ENCODE measurements at places on chromosomes 16 and 17.
A peak's percentile ranks its signal among the peaks of the same experiment; 100 is the strongest.

DNA sequence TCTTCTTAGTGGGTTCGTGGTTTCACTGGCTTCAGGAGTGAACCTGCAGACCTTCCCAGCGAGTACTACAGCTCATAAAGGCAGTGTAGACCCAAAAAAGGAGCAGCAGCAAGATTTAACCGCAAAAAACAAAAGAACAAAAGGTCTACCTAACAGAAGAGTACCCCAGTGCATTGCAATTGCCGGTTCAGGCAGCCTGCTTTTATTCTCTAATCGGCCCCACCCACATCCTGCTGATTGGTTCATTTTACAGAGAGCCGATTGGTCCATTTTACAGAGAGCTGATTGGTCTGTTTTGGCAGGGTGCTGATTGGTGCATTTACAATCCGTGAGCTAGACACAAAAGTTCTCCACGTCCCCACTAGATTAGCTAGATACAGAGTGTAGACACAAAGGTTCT, 2.0 kb upstream of the ARRB2 start:
- DNase-seq = no peak

GRCh38 chr17:8572764-8573163, 57.8 kb downstream of the MYH10 start:
- no peak for DNase-seq

DNA sequence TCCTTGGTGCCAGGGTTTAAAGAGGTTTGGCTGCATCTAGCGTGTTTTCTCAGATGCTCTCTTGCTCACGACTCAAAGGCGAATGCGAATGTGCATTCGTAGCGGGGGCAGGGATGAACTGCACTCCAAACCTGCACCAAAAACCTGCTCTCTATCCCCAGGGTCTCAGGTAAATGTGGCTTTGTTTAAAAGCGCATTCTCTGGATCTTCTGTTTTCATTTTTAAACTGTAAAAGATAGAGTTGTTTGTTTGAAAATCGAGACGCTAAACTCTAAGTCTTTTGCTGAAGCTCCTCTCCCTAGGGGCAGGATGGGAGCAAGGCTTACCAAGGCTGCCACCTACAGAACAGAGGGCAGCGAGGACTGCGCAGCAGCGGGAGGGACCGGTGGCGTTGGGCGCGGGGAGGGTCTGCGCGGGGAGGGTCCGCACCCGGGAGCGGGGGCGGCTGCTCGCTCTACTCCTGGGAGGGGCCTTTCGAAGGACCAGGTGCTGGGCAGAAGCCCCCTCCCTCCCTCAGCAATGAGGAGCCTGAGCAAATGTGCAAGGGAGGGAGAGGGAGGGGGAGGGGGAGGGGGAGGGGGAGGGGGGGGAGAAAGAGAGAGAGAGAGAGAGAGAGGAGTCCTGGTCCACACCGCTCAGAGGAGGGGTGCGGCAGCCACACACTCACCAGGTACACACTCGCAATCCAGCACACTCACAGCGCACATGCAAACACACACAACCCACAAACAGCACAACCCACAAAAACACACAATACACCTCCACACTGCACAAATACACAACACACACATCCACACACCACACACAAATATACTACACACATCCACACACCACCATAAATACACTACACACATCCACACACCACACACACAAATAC, 142.8 kb downstream of the GRIN2A start:
- DNase-seq = no peak

DNA sequence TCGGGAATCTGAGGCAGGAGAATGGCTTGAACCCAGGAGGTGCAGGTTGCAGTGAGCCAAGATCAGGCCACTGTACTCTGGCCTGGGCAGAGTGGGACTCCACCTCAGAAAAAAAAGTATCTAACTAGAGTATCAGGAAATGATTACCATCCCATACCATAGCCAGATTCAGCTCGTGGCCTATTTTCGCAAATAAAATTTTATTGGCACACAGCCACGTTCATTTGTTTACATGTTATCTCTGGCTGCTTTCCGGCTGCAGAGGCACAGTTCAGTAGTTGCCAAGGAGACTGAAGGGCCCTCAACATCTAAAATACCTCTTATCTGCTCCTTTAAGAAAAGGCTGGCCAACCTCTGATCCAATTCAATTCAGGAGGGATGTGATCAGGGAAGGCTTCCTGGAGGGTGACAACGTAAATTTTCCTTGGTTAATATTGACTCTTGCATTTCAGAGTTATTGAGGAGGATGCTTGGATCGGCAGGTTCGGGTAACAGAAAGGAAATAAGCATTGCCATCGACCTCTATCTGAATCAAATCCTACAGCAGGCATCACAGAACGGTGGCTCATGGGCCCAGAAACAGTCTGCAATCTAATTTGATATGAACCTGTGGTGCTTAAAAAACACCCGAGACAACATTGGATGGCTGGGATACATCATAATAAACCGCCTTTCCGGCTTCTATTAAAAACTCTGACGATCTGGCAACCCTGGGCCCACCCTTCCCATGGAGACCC, 73.8 kb downstream of the XYLT1 start:
- DNase-seq = peak; percentile 8

DNA sequence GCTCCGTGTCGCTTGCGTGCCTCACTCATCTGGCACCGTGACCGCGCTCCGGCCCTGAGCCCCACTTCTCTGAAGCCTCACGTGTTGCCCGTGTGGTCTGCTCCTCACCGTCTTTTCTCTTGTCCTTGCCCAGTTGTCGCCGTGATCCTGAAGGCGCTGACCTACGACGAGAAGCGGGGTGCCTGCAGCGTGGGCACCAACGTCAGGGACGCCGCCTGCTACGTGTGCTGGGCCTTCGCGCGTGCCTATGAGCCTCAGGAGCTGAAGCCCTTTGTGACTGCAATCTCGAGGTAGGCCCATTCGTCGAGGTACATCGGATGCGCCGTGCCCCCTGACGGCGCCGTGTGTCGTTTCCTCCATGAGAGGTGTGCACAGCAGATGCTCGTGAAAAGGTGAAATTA, 30.3 kb upstream of the ZNF750 start:
- DNase-seq = no peak

- DNase-seq = no peak
Measured at GRCh38 chr17:29933379-29933778, 3.4 kb upstream of the SSH2 start.

DNA sequence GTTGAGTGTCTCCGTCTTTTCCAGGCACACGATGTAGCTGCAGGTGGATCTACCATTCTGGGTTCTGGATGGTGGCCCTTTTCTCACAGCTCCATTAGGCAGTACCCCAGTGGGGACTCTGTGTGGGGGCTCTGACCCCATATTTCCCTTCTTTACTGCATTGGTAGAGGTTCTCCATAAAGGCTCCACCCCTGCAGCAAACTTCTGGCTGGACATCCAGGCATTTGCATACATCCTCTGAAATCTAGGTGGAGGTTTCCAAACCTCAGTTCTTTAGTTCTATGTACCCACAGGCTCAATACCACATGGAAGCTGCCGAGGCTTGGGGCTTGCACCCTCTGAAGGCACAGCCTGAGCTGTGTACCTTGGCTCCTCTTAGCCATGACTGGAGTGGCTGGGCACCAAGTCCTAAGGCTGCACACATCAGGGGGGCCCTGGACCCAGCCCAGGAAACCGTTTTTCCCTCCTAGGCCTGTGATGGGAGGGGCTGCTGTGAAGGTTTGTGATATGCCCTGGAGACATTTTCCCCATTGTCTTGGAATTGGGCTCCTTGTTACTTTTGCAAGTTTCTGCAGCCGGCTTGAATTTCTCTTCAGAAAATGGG, 14.0 kb downstream of the ABCC1 start:
- DNase-seq = no peak

DNA sequence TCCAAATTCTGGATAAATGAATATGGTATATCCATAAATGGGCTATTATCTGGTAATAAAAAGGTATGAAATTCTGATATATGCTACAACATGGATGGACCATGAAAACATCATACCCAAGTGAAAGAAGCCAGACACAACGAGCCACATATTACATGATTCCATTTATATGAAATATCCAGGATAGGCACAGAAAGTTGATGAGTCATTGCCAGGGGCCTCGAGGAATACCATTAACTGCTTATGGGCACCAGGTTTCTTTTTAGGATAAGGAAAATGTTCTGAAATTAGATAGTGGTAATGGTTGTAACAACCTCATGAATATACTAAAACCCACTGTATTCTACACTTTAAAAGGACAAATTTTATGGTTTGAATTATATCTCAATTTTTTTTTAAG, 123.2 kb downstream of the PITPNC1 start:
- no peak for DNase-seq

GRCh38 chr16:9906218-9906617, 276.0 kb downstream of the GRIN2A start:
- DNase-seq = no peak
